ENCODE measurements at places on chromosomes 4 and X. TPM values are rescaled to one million over a fixed set of nuclear protein-coding genes. Genes with fewer than 3 reads are reported as not detected.

DNA sequence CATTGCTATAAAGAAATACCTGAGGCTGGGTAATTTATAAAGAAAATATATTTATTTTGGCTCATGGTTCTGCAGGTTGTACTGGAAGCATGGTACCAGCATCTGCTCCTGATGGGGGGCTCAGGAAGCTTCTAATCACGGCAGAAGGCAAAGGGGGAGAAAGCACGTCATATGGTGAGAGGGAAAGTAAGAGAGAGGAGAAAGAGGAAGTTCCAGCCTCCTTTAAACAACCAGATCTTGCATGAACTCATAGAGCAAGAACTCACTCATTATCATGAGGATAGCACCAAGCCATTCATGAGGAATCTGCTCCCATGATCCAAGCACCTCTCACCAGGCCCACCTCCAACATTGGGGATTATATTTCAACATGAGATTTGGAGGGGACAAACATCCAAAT, 125.0 kb upstream of the GRPR start:
- DNase-seq = no peak
- no peaks in the 10 kb centered on the region for H3K4me1 ChIP-seq
- no peak overlapping the region for H3K27ac ChIP-seq
- H3K27me3 ChIP-seq = no peaks in the 10 kb centered on the region
- no peaks in the 10 kb centered on the region for H3K36me3 ChIP-seq

- no peaks in the 10 kb centered on the region for H3K4me1 ChIP-seq
- H3K4me3 ChIP-seq = no peak overlapping the region
- DNase-seq = no peak
- H3K27ac ChIP-seq = no peak overlapping the region
- peaks cover 22% of the 10 kb centered on the region for H3K36me3 ChIP-seq
- no peaks in the 10 kb centered on the region for H3K27me3 ChIP-seq
Measured at GRCh38 chr4:31146366-31146765, 426.2 kb downstream of the PCDH7 start.

DNA sequence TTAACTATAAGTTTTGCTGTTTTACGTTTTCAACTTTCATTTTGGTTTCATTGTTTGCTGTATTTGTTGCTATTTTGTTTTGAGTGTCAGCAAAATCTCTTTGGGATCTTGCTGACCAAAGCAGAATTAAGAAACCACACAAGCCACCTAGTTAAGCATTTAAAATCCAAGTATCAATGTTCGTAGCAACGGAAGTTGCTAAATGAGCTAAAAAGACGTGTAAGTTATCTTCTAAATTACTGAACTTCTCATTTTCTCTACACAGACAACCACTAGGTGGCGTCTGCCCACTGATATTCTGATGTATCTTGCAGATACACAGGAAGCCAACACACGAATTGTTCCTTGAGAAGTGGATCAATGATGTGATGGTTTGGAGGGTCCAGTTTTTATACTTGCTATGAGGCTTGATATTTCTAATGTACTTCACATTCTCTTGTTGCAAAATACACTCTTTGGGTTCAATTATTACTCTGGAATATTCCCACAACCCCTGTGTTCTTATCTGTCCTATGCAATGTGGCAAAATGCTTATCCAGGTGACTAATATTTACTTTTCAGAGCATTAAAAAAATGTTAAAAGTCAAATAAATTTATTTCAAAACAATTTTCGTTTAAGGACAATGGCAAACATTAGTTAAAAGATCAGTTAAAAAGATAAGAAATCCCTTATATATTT, 250.5 kb downstream of the TECRL start:
- H3K4me3 ChIP-seq = peak overlapping the region; percentile 53
- no peak overlapping the region for H3K27ac ChIP-seq
- H3K27me3 ChIP-seq = no peaks in the 10 kb centered on the region
- H3K36me3 ChIP-seq = no peaks in the 10 kb centered on the region
- H3K4me1 ChIP-seq = no peaks in the 10 kb centered on the region
- no peak for DNase-seq

DNA sequence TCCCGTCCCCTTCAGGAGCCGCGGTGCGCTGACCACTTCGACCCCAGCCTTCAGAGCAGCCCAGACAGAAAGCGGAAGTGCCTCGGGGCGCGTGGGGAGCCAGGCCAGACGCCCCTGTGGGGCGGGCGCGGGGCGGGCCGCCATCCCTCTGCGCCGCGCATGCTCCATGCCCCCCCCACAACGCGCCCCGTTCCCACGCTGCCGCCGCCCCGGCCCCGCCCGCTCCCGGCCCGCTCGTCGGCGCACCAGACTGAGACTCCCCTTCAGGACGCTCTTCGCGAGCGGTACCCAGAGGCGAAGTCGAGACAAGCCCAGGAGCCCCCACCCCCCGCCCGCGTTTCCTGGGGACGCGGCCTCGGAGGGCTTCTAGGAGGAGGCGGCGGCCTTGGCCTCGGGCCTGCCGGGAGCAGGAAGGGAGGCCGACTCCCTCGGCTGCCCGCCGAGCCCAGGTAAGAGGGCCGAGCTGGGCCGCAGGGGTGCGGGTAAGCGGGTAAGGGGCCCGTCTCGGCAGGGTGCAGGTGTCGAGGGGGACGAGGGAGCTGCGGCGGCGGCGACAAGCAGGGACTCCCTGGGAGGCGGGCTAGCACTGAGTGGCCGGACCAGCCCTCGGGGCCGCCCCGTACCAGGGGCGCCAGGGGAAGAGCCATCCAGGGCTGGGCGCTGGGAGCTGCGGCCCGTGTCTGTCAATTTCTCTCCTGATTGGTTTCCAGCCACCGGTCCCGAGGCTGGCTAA, at the start of gene ZFP92:
ZFP92 (plus strand) TSS at position 218 of the 733 bp plus-strand sequence. CDS start 6,851 bp downstream, outside the sequence.
- no peak for DNase-seq
- no peaks in the 10 kb centered on the region for H3K36me3 ChIP-seq
- no peaks in the 10 kb centered on the region for H3K27me3 ChIP-seq
- no peak within 1 kb of the TSS for H3K27ac ChIP-seq
- no peaks in the 10 kb centered on the region for H3K4me1 ChIP-seq

The GLRA2 gene
- not detected for total RNA-seq

GRCh38 chrX:123422875-123423274, 238.8 kb downstream of the GRIA3 start:
- no peaks in the 10 kb centered on the region for H3K27me3 ChIP-seq
- H3K27ac ChIP-seq = no peak overlapping the region
- H3K36me3 ChIP-seq = no peaks in the 10 kb centered on the region
- H3K4me1 ChIP-seq = peaks cover 7% of the 10 kb centered on the region

DNA sequence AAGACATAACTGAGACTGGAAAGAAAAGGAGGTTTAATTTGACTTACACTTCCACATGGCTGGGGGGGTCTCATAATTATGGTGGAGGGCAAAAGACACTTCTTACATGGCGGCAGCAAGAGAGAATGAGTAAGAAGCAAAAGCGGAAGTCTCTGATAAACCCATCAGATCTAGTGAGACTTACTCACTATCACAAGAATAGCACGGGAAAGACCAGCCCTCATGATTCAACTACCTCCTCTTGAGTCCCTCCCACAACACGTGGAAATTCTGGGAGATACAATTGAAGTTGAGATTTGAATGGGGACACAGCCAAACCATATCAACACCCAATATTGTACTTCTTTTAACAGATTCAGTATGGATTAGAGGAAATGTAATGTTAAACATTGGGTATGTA, 646.6 kb downstream of the ANKRD50 start:
- H3K27me3 ChIP-seq = no peaks in the 10 kb centered on the region
- no peak overlapping the region for H3K4me3 ChIP-seq
- H3K27ac ChIP-seq = no peak overlapping the region
- DNase-seq = no peak
- H3K36me3 ChIP-seq = no peaks in the 10 kb centered on the region
- peaks cover 28% of the 10 kb centered on the region for H3K4me1 ChIP-seq

The ZNF157 gene
- not detected for total RNA-seq

- H3K4me3 ChIP-seq = no peak overlapping the region
- H3K27me3 ChIP-seq = no peaks in the 10 kb centered on the region
- H3K27ac ChIP-seq = no peak overlapping the region
- H3K4me1 ChIP-seq = no peaks in the 10 kb centered on the region
- H3K36me3 ChIP-seq = no peaks in the 10 kb centered on the region
- no peak for DNase-seq
Measured at GRCh38 chrX:140949233-140949632, 53.2 kb upstream of the SPANXB1 start.

The FAAH2 gene
- 1.2 TPM for total RNA-seq

DNA sequence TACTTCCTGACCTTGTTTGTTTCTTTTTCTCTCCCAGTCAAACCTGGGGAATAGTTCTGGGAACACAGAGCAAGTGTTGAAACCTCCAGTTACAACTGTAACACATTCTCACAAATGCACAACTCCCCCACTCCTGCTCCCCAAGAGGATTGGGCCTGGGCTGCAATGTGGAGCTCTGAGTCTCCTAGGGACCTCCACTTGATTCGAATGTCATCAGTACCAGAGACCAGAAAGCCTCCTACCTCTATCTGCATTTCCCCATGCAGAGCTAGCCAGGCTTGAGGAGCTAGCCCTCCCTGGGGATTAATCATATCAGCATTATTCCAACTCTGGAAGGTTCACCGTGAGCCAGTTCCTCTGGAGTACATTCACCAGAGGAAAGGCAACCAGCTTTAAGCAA, 41.7 kb upstream of the CITED1 start:
- no peaks in the 10 kb centered on the region for H3K4me1 ChIP-seq
- no peaks in the 10 kb centered on the region for H3K27me3 ChIP-seq
- no peaks in the 10 kb centered on the region for H3K36me3 ChIP-seq
- H3K4me3 ChIP-seq = no peak overlapping the region
- DNase-seq = no peak
- no peak overlapping the region for H3K27ac ChIP-seq

- H3K27ac ChIP-seq = no peak overlapping the region
- no peaks in the 10 kb centered on the region for H3K27me3 ChIP-seq
- no peaks in the 10 kb centered on the region for H3K4me1 ChIP-seq
- no peaks in the 10 kb centered on the region for H3K36me3 ChIP-seq
- H3K4me3 ChIP-seq = no peak overlapping the region
Measured at GRCh38 chrX:20128670-20129069, 12.0 kb upstream of the MAP7D2 start.

DNA sequence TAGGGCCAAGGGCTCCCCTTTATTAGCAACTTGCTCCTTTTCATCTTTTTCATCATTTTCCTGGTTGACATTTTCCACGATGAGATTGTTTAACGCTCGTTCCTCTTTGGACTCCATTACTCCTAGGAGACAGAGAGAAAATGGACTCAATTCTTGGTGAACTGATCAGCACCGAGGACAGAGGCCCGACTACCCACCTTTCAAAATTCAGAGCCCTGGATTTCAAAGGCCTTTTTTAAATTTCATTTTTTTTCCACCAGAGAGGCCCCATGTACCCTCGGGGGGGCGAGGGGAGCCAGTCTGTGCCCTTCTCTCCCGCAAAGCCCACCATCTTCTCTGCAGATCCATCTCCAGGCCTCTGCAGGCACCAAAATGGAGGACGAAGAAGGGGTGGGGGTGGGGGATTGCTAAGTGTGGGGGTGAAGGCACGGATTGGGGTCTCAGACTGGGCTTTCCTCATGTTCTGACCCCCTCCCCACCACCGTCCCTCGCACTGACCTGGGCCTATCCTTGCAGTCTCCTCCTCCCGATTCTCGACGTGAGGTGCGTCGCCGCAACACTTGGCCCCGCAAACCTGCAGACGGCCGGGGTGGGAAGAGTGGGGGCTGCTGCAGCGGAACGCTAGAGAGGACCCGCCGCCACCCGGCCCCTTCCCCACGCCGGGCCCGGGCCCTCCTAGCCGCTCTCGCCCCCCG, 783 bp downstream of the BEX2 start:
- peak overlapping the region; percentile 68 for H3K4me3 ChIP-seq
- no peak overlapping the region for H3K27ac ChIP-seq
- no peaks in the 10 kb centered on the region for H3K27me3 ChIP-seq
- DNase-seq = no peak
- peaks cover 6% of the 10 kb centered on the region for H3K4me1 ChIP-seq

- no peak overlapping the region for H3K4me3 ChIP-seq
- H3K27me3 ChIP-seq = no peaks in the 10 kb centered on the region
- DNase-seq = no peak
- no peaks in the 10 kb centered on the region for H3K36me3 ChIP-seq
Measured at GRCh38 chrX:63918611-63919010, 133.6 kb upstream of the ARHGEF9 start.

The TCEANC gene
- 9.6 TPM for total RNA-seq

The LYAR gene
- 20.7 TPM for total RNA-seq

DNA sequence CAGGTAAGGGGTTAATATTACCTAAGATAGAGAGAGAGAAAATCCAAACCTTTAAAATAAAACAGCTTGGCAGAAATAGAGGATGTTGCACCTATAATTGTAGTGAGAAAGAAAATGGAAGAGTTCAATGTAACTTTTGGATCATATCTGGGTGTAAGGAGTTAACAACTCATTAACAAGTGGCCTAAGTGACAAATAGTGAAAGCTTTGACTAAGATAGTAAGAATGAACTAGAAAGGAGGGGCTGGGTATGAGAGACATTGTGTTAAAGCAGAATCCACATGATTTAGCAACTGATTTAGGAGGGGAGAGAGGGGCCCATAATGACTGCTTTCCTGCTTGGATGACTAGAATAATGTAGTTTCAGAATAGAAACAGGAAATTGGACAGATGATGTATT, 761.0 kb downstream of the IL1RAPL1 start:
- no peaks in the 10 kb centered on the region for H3K4me1 ChIP-seq
- no peak for DNase-seq
- H3K4me3 ChIP-seq = no peak overlapping the region
- no peaks in the 10 kb centered on the region for H3K27me3 ChIP-seq
- H3K27ac ChIP-seq = no peak overlapping the region

- no peaks in the 10 kb centered on the region for H3K36me3 ChIP-seq
- H3K4me1 ChIP-seq = no peaks in the 10 kb centered on the region
- no peak for DNase-seq
- H3K4me3 ChIP-seq = no peak overlapping the region
Measured at GRCh38 chr4:41750121-41750625, 1.6 kb upstream of the PHOX2B start.

DNA sequence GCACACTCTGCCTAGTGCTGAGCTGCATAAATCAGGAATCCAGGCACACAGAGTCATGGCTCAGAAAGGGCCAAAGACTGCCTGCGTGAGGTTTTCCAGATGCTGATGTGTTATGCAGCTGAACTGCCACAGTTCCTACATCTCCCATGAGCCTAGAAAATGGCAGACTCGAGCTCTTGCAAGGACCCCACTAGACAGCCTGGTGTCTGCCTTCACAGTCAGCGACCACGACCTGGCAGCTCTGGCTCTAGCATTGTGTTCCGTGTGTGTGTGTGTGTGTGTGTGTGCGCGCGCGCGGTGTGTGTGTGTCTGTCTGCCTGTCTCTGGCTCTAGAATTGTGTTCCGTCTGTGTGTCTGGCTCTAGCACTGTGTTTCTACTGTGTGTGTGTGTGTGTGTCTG, 203.6 kb upstream of the AGTR2 start:
- no peak for DNase-seq
- no peaks in the 10 kb centered on the region for H3K4me1 ChIP-seq
- no peak overlapping the region for H3K27ac ChIP-seq
- no peaks in the 10 kb centered on the region for H3K27me3 ChIP-seq
- no peaks in the 10 kb centered on the region for H3K36me3 ChIP-seq

GRCh38 chr4:173205656-173206055, 37.0 kb downstream of the GALNT7 start:
- no peak overlapping the region for H3K27ac ChIP-seq
- no peaks in the 10 kb centered on the region for H3K27me3 ChIP-seq
- no peak for DNase-seq

GRCh38 chrX:134004084-134004483, 18.7 kb upstream of the GPC3 start:
- no peaks in the 10 kb centered on the region for H3K36me3 ChIP-seq
- no peaks in the 10 kb centered on the region for H3K27me3 ChIP-seq
- H3K27ac ChIP-seq = no peak overlapping the region
- no peak for DNase-seq

GRCh38 chrX:143435916-143436315, 81.4 kb downstream of the SPANXN3 start:
- no peaks in the 10 kb centered on the region for H3K36me3 ChIP-seq
- no peaks in the 10 kb centered on the region for H3K4me1 ChIP-seq
- no peak for DNase-seq
- no peak overlapping the region for H3K4me3 ChIP-seq
- H3K27me3 ChIP-seq = no peaks in the 10 kb centered on the region

Measured in thoracic aorta (tissue), 2 donors.